Effector CD4-positive, alpha-beta T cell (primary cell): ENCODE measurements at places on chromosomes 16 and 17.

- DNase-seq, result no peak
These were observed 11.1 kb downstream of the PRCD start for GRCh38 chr17:76550712-76551615.

GRCh38 chr17:50027881-50028735 lies 27.8 kb upstream of the ITGA3 start:
- DNase-seq, result no peak

- DNase-seq, result no peak
These were observed 1.6 kb downstream of the GALNS start for GRCh38 chr16:88855176-88855575.

GRCh38 chr16:27293343-27293742 lies 20.4 kb upstream of the IL4R start:
- no peak for DNase-seq

DNA sequence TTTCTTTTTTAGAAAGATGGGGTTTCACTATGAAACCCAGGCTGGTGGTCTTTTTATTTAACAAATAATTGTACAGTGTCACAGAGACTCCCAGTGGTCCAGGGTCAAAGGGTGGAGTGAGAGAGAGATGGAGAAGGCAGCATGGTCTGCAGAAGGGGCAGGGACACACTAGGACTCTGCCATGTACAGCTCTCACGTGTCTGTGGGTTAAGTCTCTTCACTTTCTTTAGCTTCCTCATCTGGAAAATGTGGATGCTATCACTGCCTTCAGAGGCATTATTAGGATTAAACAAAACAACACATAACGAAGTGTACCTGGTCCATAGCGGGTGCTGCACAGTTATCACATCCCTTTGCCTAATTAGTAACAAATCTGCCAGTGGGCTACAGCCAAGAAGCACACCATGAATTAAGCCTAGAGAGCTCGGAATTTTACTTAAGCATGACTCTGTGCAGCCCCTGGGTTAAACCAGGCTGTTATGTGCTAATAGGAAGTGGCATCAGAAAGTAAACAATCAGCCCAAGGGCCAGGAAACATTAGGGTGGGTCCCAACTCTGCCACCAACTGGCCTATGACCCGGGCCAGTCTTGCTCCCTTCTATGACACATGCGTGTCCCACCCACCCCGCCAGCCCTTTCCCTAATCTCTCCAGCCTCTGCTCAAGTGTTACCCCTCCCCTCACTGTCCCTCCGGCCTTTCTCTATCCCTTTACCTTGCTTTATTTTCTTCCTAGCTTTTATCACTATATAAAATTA lies 13.9 kb downstream of the TOP3A start:
- no peak for DNase-seq

DNA sequence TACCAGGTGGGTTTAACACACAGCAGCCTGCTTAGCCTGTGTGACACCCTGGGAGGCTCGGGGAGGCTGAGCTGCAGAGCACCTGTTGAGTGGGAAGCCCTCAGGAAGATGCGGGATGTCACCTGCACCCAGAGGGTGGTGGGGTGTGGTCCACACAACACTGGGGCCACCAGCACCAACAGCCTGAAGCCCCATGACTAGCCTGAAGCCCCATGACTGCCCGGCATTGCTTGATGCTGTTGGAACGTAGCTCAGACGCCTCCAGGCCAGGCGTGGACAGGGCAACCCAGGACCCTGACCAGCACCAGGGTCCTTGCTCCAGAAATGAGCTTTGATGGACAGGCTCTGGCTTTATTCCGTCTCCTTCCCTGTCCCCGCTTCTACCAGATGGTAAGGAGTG lies 76.3 kb upstream of the ZNF469 start:
- DNase-seq, result no peak

DNA sequence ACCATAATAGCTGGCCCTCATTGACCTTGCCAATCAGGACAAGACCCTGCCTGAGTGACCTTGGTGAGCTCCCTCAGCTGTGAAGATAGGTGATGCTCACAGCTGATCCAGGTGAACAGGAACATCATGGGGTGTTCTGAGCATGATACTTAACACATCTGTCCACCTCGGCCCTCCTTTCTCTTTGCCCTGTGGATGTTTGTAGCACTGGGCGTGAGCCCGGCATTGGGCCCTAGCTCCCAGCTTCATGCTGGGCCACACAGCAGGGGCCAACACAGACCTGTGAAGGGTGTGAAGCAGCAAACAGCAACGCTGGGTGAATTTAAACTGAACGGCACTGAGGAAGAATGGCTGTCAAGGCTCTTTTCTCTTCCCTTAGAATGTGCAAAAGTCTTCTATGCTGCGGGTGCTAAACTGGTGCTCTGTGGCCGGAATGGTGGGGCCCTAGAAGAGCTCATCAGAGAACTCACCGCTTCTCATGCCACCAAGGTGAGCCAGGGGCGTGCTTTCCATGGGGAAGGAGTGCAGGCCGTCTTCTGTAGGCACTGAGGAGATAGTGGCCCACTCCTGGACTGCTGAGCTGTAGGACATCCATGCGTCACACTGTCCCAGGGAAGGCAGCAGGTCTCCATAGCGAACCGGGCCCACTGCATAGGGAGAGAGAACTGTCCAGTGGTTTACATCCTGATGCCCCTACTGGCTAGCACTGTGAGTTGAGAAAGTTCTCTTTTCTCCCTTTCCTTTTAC lies 35.9 kb downstream of the TMEM11 start:
- no peak for DNase-seq

- no peak for DNase-seq
These were observed 23.9 kb downstream of the CCDC102A start for GRCh38 chr16:57512296-57513001.

DNA sequence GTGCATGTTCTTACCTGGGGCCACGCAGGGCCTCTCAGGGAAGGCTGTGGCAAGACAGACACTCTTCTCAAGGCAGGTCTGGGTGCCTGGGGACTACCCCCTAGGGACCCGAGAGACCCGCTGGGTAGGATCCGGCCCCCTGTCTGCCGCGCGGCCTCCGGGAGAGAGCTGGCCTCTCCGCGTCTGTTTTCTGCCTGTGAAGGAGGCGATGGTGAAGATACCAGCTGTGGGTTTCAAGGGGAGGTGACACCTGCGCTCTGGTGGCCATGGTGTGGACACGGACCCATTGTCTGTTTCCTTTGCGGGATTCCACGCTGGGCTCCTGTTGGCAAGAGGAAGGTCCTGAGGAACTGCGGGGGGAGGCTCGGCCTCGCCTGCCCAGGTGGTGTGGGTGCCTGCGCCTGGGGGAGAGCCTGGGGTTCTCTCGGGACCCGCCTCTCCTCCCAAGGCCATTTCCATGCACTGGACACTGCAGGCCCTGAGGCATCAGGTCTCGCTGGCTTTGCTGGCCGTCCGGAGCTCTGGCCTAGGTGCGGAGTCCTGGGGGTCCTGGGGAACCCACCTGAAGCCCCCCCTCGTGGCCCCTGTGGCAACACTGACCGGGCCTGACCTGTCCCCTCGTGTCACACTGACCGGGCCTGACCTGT lies 12.2 kb upstream of the METRNL start:
- no peak for DNase-seq

DNA sequence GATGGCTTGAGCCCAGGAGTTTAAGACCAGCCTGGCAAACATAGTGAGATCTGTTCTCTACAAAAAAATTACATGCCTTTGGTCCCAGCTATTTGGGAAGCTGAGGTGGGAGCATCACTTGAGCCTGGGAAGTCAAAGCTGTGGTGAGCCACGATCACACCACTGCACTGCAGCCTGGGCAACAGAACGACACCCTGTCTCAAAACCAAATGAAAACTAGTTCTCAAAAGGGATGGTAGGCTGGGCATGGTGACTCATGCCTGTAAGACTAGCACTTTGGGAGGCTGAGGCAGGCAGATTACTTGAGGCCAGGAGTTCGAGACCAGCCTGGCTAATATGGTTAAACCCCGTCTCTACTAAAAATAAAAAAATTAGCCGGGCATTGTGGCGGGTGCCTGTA lies 31.1 kb downstream of the PPM1D start:
- no peak for DNase-seq

GRCh38 chr16:84810518-84811273 lies 9.1 kb upstream of the CRISPLD2 start:
- no peak for DNase-seq

DNA sequence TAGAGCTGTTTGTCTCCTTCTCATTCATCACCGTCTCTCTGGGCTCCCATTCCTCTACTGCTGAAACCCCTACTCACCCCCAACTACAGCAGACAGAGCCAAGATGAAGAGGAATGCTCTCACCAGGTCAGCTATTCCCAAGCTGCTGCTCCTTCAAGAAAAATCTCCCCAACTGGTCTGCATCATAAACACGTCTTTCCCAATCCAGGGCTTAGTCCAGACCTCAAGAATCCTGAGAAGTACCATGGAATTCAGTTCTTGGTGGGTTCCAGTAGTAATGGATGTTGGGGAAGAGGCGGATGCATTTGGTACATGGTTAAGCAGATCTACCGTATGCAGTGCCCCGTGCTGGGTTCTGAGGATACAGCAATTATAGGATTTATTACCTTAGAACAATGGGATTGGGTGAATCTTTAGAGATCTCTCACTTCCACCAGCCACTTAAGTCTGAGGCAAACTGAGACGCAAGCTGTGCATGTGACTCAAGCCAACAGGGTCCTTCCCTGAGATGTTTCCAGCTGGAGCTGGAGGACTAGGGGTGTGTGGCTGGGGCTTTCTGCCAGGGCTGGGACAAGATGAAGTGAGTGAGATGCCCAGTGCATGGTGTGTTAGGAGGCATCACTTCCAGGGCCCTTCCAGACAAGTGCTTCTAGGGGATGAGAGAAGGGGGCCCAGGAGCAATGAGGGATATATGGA lies 232.7 kb upstream of the CDH5 start:
- DNase-seq, result no peak

DNA sequence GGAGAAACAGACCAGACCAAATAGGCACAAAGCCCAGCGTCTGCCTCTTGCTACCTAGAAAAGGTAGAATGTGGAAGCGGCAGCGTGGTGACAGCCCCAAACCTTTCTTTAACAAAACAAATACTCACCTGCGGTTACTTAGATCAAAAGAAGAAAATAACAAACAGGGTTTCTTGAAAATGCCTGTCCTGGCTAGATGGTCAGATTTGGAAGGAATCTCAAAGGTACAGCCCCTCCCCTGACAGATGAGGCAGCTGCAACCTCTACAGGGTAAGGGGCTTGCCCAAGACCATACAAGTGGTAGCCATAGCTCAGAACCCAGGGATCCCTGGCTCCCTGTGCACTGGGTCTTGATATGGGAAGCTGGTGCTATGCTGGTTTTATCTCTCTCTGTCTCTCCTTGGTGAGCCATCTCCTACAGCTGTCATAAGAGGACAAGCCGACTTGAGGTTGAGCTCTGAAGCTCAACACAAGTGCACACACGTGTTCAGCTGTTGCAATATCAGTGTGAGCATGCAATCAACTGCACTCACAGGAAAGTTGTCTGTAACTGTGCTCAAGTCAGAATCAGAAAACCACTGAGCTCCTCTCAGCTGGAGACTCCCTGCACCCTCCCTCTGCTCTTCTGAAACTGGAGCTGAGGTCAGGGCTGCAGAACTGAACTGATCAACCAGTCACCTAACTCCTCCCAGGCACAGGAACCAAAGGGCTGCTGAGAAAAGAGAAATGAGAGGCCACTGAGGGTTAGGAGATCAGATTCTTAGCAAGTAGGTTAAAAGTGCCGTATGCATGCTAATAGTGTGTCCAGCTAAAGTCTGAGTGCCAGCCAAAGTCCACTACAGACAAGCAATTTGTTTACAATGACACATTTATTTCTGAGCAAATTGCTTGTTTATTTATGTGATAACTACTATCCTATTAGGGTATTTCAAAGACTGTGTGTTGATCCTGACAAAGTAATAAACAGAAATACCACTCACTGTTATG lies 6.1 kb upstream of the RNF157 start:
- DNase-seq, result no peak

- DNase-seq, result no peak
These were observed 8.3 kb upstream of the SPPL2C start for GRCh38 chr17:45836047-45837044.

DNA sequence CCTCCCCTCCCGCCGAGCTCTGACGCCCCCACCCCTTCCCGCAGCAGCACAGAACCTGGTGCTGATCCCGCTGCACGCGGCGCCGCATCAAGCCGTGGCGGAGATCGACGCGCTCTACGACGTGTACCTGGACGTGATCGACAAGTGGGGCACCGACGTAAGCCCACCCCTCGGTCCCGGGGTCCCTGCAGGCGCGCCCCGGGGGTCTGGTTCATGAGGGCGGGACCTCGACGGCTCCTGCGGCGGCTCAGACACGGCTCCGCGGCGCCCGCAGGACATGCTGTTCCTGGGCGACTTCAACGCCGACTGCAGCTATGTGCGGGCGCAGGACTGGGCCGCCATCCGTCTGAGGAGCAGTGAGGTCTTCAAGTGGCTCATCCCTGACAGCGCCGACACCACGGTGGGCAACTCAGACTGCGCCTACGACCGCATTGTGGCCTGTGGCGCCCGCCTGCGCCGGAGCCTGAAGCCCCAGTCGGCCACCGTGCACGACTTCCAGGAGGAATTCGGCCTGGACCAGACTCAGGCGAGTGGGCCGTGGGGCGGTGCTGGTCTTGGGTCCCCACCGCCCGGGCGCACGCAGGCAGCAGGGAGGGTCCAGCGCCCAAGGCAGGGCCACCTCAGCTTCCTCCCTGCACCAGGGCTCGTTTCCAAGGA lies 1.4 kb downstream of the DNASE1L2 start:
- DNase-seq, result no peak

GRCh38 chr17:39364236-39365025 lies 37.0 kb downstream of the FBXL20 start:
- DNase-seq, result no peak

GRCh38 chr17:55978578-55978977 lies 174.7 kb upstream of the ANKFN1 start:
- no peak for DNase-seq

DNA sequence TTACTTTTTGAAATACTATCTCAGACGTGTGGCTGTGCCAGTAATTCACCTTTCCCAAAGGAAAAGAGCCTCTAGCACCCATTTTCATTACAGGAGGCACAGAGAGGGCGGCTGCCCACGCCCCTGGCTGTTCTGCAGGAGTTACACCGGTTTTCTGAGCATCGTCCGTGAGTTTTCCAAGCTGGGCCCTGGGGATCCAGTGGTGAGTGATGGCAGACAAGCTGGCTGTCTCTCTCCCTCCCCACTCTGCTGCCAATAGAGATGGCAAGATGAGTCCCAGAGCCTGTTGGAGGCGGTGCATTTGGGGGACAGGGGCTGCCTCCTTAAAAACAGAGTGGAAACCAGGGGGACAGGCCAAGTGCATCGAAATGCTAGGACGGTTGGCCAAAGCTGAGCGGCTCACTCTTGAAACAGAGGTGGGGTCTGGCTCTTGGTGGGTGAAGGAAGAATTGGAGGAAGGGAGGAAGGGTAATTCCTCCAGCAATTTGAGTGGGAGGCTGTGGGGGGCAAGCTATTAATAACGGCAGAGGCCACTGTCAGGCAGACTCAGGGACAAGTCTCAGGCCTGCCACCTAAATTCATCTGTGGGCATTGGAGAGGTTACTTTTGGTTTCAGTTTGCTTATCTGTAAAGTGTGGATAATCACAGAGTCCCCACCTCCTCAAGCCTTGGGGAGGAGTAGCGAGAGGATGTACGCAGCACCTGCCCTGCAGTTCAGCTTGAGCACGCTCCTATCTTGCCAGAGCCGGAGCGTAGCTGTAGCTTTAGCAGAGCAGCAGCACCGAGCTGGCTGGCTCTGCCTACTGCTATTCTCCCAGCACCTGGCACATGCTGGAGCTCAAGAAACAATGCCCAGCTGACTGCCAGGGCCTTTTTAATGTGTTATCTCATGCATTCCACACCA lies 7.5 kb upstream of the NOS2 start:
- peak; percentile 32 for DNase-seq

- DNase-seq, result no peak
These were observed 573.5 kb downstream of the KCNJ18 start for GRCh38 chr17:22265807-22266206.

GRCh38 chr17:12616161-12616560 lies 49.5 kb upstream of the MYOCD start:
- DNase-seq, result no peak
